ENCODE measurements at places on chromosomes 3 and 15.

GRCh38 chr15:75204340-75205063, 2.8 kb downstream of the C15orf39 start:
- DNase-seq, result peak; percentile 92

GRCh38 chr15:38253351-38253781, 730 bp downstream of the SPRED1 start:
- DNase-seq, result no peak

GRCh38 chr3:127012091-127012490, 29.2 kb downstream of the PLXNA1 start:
- no peak for DNase-seq

DNA sequence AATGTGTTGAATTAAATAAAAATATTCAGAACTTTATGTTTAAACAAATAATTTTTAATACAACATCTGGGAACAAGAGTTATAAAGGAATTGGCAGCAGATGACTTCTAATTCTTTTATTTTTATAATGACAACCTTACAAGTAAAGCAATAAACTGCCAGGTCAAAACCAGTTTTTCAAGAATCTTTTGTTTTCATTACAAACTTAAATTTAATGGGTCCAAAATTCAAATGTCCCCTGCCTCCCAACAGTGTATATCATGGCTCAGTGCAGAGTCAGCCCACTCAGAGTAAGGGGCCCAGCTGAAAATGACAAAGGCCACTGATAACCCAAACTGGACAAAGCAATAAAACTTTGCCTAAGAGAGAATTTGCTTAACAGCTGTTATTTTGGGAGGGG, 81.5 kb downstream of the STRIT1 start:
- no peak for DNase-seq

GRCh38 chr3:164577667-164578210, 500.6 kb downstream of the SI start:
- no peak for DNase-seq

- no peak for DNase-seq
These were observed 501.4 kb upstream of the NR2F2 start for GRCh38 chr15:95829062-95829461.

GRCh38 chr3:10334459-10334858, 13.5 kb upstream of the SEC13 start:
- DNase-seq, result no peak

GRCh38 chr3:47017504-47018268, 38.2 kb downstream of the NBEAL2 start:
- DNase-seq, result no peak

GRCh38 chr3:187264021-187264420, 27.5 kb downstream of the MASP1 start:
- peak; percentile 91 for DNase-seq

DNA sequence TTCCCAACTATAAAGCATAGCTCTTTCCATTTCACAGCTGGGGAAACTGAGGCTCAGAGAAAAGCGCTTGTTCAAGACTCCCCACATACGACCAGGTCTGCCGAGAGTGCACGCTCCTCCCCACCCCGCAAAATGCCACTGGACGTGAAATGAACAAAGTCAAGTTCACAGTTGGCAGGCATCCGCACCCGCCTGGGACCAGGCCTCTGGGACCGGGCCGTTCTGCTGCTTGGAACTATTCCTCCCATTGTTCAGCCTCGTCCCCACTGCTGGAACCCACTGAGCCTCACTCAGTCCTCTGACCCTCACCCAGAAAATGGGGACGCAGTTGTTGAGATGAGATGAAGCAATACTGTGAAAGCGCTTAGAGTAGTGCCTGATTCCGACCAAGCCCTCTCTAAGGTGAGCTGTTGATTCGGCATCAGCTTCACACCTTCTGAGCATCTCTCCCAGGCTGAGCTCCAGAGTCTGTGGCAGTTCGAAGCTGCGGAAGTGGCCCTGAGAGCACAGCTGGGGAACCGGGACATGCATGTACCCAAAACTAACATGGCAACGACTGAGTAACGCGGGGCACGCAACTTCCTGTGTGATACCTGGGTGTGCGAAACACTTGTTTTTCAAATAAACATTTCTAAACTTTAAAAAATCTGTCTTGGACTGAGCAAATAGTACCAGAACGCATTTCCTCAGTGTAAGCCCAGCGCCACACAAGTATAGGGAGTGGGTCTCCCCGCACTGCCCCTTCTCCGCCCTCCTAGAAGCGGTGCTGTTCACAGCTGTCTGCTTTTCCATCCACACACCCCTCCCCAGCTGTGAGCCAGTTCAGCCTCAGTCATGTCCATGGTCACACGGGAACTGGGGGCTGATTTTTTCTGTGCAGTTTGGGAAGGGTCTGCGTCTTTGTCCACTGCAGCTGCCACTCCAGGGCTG, 93.4 kb downstream of the CHSY1 start:
- no peak for DNase-seq

- no peak for DNase-seq
These were observed 47.5 kb downstream of the PTH1R start for GRCh38 chr3:46924921-46925584.

- DNase-seq, result no peak
These were observed 41.9 kb downstream of the ATP8B4 start for GRCh38 chr15:50077176-50077575.

GRCh38 chr3:57694146-57694545, 1.3 kb upstream of the DENND6A start:
- DNase-seq, result no peak

DNA sequence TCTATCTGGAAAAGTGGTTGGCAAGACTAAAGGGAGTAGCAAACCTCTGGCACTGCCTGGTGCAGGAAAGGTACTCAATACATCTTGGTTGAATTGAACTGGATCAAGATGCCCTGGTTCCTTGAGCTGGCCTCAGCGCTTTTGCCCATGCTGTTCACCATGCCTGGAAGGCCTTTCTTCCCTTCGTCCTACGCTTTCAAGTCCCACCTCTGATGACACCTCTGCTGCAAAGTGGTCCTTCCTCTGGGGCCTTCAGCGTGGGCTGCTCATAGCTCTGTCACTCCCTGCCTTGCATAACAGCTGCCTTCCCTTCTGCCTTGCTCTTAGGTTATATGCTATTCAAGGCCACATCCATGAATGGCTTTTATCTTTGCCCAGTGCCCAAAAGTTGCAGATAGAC, 23.0 kb downstream of the ITGA11 start:
- no peak for DNase-seq

- DNase-seq, result peak; percentile 70
These were observed 46.6 kb downstream of the HHLA2 start for GRCh38 chr3:108342837-108343486.

- DNase-seq, result no peak
These were observed 13.4 kb downstream of the TMEM207 start for GRCh38 chr3:190436331-190436730.

Measured in endothelial cell of umbilical vein (primary cell).